ENCODE measurements at places on chromosomes 13 and 19.

DNA sequence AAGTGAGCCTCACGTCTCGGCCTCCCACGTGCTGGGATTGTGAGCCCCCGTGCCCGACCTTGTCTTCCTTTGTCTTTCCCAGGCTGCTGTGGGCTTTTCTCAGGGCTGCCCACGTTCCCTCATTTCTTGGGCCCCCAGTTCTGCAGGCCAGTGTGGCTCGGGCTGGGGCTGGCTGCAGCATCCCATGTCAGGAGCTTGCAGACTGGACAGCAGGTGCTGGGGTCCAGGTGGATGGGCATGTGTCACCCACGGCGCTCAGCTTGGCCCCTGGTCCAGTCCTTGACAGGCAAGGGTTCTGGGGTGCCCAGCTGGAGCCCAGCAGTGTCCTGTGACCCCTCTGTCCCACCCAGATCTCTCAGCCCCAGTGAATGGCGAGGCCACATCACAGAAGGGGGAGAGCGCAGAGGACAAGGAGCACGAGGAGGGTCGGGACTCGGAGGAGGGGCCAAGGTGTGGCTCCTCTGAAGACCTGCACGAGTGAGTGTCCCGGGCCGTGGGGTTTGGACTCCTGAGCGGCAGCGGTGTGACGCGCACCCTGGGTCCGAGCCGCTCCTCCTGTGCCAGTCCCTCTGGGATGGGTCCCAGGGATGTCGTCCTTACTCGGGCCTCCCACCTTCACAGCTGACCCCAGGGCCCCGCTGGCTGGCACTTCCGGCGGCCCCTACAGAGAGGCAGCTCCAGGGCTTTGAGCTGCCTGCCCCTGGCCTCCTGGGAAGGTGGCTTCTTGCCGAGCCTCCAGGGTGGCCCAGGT lies 17.3 kb downstream of the PLIN4 start:
- no peak for DNase-seq

DNA sequence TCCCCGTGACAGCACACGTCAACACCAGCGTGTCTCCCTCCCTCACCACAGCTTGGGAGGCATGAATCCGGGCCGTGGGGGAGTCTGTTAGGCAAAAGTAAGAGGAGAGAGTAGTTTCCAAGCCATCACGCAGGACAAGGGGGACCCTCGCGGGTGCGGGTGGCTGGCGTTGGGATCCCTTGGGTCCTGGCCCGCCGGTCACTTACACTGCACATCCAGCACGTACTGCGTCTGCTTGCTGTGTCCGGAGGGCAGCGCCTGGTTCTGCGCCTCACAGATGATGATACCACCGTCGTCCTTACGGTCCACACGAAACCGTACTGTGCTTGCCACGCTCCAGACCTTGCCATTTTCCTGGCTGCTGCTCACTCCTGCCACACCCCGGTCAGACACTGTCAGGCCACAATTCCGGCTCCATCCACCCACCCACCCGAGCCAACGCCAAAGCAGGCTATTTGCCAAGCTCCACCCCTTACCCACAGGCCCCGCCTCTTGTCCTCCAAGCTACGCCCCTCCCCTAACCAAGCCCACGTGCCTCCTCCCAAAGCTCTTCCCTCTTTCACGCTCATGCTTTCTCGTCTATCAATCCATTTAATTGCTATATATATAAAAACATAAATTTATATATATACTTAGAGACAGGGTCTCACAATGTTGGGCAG lies 6.6 kb upstream of the ZNF428 start:
- DNase-seq: no peak

GRCh38 chr13:46647512-46648065 lies 94.6 kb downstream of the LRCH1 start:
- DNase-seq: no peak

DNA sequence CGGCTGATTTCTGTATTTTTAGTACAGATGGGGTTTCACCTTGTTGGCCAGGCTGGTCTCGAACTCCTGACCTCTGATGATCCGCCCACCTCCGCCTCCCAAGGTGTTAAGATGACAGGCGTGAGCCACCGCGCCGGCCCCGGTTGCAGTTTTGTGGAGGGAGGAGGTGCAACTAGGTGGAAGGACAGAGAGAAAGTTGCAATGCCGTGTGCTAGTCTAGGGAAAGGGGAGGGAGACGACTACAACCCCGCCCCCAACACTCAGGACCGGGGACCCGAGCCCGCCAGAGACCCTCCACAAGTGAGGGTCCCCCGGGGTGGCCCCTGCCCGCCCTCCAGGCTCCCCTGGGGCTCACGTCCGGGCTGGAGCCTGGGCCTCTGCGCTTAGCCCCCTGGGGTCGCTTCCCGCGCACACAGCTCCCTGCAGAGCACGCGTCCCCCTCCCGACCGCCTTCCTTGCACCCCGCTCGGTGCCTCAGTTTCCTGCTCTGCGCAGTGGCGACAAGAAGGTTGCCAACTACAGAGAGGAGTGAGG lies 1.2 kb upstream of the ARID3A start:
- no peak for DNase-seq

DNA sequence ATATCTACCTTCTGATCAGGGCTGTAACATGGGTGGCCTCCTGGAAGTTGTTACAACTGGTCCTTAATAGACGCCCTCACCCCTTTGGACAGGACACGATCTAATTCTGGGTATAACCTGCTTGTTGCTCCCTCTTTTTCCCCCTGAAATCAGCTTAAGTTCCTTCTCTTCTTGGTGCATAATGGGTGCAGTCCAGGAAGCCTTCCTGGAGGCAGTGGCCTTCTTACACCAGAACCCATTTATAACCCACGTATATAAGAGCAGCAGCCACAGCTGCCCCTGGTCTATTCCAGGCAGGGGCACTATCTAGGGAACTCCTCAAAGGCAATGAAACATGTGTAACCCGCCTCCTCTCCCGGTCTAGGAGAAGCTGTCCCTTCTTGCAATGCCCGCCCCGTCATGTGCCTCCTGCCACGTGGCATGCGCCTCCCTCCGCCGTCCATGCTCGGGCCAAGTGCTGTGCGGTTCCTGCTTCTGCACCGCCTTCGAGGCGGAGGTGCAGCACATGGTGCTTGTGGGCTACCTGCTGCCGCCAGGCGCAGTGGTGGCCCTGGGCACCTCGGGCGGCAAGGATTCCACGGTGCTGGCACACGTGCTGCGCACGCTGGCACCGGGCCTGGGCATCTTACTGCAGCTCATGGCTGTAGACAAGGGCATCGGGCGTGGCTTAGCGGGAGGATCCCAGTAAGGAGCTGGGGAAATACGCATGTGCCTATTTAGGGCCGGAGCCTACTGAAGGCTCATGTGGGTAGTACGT lies 27.3 kb downstream of the ZNF175 start:
- no peak for DNase-seq

DNA sequence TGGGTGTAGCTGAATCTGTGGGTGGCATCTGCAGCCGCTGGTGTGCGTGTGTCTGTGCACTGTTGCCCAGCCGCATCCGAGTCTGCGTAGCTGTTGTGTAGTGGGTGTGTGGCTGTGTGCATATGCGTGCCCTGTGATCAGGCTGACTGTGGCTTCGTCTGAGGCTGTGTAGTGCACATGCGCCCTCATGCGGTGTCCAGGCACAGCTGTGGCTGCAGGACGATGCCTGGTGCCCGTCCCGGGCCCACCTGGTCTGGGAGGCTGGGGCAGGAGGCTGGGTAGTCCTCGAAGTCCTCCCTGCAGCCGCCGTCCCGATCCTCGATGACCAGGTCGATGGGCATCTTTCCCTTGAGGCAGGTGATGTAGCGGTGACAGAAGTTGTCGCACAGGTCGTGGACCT lies 4.9 kb downstream of the MEIS3 start:
- no peak for DNase-seq

GRCh38 chr13:114115191-114115671 lies 17.2 kb downstream of the RASA3 start:
- DNase-seq: peak; percentile 22

GRCh38 chr19:29576761-29577648 lies 29.1 kb upstream of the POP4 start:
- no peak for DNase-seq

DNA sequence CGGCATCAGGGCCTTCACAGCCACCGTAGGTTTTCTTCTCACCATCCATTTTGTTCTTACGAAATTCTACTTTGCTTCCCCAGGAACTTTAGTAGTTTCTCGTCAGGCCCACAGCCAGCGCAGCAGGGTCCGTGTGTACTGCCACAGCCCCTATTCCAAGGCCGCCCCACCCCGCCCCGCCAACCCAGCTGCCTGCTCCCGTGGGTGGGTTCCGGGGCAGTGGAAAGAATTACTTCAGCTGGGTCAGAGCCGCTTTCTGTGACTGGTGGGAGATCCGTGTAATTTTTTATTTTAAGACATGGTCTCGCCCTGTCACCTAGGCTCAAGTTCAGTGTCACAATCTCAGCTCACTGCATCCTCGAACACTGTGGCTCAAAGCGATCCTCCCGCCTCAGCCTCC lies 4.2 kb downstream of the OR7D2 start:
- no peak for DNase-seq

GRCh38 chr13:80630685-80631121 lies 289.8 kb upstream of the SPRY2 start:
- no peak for DNase-seq

GRCh38 chr19:1650650-1651567 lies 1.5 kb downstream of the TCF3 start:
- peak; percentile 71 for DNase-seq

GRCh38 chr13:38664906-38665305 lies 22.0 kb upstream of the FREM2 start:
- DNase-seq: no peak

DNA sequence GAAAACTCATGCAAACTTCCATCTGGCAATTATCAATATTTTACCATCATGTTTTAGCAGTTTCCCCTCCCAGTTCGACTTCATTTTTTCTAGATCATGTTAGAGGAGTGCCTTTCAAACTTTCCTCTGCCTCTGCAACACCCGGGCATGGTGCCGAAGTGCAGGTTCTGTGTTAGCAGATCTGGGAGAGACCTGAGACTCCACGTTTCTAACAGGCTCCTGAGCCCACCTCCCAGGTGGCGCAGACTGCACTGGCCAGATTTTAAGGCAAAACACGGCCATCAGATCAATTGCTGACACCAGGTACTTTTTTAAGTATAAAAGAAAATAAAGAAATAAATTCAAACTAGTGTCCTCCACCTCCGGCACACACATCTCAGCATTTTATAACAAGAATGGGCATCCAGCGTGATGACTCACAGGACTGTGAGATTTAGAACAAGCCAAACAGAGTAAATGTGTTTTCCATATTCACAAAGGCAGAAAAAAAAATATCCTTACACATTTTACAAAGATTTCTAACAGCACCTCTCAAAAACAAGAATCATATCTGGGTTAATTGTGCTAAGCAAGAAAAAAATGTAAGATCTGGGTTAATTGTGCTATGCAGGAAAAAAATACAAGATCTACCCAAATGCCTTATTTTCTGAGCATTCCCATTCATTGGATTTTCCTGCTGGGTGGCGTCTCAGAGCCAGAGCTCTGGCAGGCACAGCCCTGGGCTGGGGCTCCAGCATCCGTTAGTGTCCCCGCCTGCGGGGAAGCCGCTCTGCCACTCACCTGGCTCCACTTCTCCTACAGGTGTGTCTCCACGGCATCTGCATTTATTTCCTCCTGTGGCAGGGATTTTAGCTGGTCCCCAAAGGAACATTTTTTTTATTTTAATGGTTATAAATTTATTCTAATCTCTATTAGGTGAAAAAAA lies 127.9 kb upstream of the SOX1 start:
- no peak for DNase-seq

DNA sequence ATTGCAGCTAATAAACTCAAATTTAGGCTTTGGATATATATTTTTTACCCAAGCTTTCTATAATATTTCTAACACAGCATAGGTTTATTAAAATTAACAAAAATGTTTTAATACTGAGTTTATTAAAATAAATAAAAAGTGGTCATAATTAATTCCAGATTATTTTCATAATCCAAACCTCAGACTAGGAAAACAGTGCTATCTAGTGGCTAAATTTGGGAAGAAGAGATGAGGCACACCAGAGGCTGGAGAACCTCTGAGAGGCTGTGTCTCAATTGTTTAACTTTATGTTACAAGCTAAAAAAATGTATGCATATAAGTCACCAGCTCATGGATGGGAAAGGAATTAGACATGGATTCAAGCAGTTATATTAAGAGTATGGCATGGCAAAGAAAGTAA lies 392.5 kb downstream of the DIAPH3 start:
- DNase-seq: no peak

DNA sequence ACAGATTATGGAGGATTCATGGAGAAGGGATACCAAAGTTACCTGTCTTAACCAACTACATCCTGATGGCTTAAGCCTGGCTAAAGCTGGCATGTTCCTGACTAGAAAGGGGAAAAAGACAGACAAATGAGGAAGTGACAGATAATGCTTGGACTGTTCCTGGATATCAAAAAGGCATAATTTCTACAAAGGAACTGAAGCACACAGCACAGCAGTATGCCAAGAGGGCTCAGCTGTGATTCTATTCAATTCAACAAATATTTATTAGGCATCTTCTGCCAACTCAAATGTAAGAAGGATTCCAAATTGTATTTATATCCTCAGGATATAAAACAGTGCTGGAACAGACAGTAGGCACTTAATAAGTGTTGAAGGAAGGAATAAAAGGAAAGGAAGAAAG lies 59.5 kb downstream of the KLF12 start:
- no peak for DNase-seq

GRCh38 chr19:10544242-10544752 lies 593 bp downstream of the ATG4D start:
- DNase-seq: no peak

DNA sequence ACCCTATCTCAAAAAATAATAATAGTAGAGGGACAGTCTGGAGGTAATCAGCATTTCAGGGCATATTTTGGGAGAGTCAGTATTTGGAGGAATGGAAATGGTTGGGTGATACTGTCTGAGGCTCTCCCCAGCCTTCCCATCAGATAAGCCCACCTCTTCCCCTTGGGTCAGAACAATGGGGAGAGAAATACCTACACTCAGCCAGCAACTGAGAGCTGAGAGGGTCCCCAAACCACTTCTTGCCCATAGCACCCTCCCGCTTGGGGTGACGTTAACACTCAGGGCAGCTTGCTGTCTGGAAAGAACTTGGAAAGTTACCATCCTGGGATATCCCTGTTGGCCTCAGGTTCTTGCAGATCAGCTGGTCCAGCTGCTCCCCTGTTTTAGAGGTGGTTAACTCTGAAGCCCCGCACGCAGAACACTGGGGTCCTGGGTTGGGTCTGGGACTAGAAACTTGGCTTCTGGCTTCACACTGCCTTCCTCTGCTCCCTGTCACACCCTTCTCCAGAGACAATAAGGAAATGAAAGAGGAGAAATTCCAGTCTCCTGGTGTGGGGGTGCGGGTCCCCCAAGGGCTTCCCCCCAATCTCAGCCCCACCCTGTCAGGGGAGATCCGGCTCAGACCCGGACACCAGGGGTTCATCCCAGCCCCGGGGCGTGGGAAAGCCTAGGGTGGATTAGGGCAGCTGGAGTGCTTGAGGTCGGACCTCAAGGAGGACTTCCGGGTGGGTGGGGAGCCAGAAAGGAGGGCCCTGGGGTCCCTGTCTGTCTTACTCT lies 2.5 kb downstream of the FOXA3 start:
- no peak for DNase-seq

- no peak for DNase-seq
Observed at GRCh38 chr19:7722231-7722651, 9.7 kb downstream of the CLEC4G start.

DNA sequence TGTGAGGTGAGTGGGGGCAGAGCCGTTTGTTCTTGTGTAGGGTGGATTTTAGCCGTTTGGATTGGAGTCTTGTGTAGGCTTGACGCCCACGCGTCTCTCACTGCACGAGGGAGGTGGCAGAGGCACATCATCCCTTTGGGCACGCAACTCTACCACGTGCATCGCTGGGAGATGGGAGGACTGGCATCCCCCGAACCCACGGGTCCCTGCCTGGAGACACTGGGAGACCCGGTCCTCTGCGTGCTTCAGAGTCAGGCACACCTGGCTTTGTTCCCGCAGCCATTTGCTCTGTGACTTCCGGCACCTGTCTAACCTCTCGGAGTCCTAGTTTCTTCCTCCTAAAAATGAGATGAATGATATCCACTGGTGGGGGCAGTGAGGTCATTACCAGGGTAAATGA lies 6.4 kb downstream of the ARHGEF7 start:
- DNase-seq: no peak
